ENCODE measurements at places on chromosomes 4 and X.

DNA sequence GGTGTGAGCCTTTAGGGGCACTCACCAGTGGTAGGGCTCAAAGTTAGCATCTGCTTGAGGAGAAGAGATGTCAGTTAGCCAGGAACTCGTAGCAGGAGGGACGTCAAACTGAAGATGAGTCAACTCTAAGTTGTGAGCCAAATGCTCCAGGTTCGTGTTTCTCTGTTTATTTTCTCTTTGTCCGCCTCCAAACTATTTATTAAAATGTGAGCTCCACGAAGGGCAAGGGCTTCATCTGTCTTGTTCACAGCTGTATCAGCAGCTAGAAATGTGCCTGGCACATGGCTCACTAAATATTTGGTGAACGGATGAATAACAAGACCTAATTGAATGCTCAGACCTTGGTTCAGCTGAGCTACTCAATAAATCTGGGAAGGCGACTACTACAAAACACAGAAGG, 248.9 kb downstream of the BCOR start:
- no peak for DNase-seq

- no peak for DNase-seq
Observed at GRCh38 chr4:186881521-186882220, 158.0 kb upstream of the FAT1 start.

DNA sequence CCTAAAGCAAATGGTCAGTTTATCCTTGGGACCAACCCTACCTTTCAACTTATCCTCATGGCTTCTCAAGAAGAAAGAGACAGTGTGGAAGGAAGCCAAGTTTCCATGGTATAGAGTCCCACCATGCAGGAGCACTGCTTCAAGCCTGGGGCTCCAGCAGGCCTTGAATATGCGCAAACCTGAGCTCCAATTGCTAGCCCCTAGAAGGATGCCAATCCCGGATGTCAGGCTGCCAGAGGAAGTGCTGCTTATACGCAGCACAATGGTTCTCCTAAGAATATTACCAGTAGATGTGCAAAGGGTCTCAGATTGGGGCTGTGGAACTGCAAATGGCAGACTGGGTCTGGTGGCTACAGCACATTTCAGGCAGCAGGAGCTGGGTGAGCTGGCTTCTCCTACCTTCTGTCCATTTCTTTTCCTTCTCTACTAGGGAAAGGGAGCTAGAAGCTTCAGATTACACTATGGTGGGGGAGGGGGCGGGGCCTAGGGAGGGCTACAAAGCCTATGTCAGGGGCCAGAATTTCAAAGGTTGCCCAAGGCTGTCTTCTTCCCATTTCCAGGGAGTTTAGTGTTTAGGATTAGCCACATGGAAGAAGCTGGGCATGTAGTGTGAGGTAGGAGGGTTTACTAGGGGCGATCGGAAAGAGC, 40.7 kb upstream of the CITED1 start:
- DNase-seq, result no peak

GRCh38 chrX:138885886-138886285, 174.4 kb upstream of the FGF13 start:
- DNase-seq, result no peak

GRCh38 chrX:104568304-104568915, 2.4 kb downstream of the IL1RAPL2 start:
- no peak for DNase-seq

- DNase-seq, result no peak
Observed at GRCh38 chrX:53429755-53430154, 4.4 kb downstream of the HSD17B10 start.
